ENCODE measurements at places on chromosomes 2 and 18.

DNA sequence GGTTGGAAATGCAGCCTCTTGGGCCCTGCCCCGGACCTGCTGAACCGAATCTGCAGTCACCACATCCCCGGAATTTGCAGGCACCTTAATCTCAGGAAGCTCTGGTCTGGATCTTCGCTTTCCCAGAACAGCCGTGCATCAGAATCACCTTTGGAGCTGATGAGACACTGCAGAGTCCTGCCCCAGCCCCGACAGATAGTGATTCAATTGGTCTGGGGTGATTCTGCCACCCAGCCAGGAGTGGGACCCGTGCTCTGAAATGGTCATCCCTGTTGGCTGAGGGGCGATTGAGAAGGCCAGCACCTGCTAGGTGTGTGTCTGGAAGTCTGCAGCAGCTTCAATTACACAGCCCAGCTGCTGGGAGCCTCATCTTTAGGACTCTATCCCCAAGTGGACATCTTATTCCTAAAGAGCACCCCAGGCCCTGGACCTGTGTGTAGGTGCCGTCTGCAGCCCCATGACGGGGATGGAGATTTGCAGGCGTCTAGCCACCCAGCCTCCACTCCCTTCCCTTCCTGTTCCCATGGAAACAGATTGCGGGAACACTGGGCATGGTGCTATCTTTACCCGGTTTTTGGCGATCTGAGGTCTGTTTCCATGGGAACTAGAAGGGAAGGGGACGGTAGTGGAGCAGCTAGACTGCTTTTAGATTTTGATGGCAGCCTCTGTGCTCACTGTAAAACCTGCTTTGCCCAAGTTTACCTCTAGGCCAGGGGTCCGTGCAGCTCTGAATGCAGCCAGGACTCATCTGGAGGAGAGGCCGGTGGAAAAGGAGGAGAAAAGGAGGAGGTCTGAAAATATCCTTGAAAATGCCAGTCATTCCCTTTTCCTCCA lies 156.1 kb downstream of the LDLRAD4 start:
- no peak for DNase-seq

- DNase-seq: no peak
These were observed 49.7 kb upstream of the CD28 start for GRCh38 chr2:203656522-203657287.

GRCh38 chr18:79546781-79547272 lies 132.8 kb upstream of the CTDP1 start:
- DNase-seq: no peak

- no peak for DNase-seq
These were observed 42.3 kb downstream of the FSIP2 start for GRCh38 chr2:185780890-185781289.

DNA sequence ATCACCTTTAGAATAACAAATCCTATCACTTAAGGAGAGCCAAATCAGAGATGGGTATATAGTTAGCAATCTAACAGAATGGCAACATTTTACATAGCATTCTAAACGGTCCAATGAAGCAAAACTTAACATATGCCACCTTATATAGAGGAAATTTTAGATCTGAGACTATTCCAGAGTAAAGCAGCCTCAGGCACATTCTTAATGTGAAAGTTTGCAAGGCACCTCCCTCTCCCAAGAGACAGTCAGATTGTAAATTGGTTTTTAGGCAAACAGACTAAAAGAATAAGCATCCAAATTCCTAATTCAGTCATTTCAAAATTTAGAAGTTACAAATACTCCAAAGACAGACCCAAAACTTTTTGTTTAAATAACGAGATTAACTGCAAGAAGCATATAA lies 292.9 kb downstream of the STK39 start:
- DNase-seq: no peak

DNA sequence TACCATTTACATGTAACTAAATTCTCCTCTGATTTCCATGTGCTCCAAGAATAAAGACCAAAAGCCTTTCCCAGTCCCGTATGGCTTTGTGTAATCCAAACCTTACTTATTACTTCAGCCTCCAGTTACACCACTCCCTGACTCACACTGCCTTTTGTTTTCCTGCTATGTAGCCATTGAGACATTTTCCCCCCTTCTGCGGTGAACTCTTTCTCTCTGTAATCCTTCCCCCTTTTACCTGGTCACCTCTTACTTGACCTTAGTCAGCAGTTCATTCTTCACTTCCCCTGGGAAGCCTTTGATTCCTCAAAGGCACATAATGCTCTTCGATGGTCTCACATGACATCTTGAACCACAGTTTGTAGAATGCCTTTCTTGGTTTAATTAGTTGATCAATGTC lies 256.0 kb upstream of the FANCL start:
- no peak for DNase-seq

GRCh38 chr2:54038835-54039234 lies 68.0 kb upstream of the PSME4 start:
- no peak for DNase-seq

DNA sequence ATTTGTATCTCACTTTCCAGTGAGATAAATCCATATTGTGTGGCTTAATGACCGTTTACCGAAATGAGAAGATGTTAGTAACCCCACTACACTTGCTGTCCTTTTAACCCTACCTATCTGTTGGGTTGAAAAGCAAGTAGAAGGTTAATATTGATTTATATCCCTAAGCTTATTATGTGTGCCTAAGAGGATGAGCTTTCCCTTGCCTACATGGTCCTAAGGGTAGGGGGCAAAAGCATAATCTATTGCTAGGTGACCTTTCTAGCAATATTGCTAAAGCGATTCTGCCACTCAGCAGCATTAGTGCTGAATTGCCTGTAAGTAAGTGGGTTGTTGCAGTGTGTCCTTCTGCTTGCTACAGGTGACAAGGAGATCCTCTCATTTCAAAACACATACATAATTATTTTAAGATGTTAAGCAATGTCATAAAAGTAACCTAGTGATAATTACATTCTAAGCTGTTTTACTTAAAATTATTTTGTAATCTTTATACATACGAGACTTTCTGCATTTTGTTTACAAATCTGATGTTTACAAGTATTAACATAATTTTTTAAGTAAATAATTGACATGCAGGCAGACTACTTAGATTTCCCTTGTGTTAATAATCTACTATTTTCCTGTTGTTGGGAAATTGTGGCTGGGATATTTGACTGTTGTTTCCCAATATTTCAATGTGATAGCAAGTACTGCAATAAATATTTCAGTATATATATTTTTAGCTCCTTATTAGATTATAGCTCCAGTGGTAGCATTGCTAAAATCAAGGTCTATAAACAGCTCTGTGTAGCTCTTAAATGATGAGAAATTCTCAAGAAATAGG lies 49.1 kb upstream of the CABYR start:
- no peak for DNase-seq

DNA sequence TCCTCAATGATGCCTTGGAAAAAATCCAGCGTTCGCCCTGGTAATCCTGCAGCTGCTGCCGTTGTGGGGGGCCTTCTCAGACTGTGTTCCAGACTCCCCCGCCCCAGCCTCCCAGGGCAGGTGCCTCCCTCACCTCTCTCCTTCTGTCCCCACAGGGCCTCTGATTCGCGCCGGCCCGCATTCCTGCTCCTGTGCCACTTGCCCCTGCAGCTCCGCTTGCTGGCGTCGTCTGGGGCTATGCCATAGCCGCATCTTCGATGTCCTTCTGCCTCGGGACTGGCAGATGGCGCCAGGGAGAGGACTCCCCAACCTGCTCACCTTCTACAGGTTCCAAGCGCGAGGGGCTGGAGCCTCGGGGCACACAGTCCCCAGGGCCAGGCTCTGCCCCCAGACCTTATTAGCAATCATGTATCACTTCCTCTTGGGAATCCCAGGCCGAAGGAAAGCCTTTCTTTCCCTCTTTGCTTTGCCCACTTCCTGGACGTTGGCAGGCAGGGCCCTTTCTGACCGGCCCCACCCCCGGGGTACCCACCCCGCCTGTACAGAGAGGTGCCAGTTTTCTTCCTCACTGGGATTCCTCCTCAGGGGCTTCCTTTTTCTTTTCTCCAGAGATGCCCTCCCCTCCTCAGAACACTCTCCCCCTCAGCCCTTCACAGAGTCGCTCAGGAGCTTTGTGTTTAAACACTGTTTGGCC lies 4.4 kb downstream of the SPATA3 start:
- no peak for DNase-seq

DNA sequence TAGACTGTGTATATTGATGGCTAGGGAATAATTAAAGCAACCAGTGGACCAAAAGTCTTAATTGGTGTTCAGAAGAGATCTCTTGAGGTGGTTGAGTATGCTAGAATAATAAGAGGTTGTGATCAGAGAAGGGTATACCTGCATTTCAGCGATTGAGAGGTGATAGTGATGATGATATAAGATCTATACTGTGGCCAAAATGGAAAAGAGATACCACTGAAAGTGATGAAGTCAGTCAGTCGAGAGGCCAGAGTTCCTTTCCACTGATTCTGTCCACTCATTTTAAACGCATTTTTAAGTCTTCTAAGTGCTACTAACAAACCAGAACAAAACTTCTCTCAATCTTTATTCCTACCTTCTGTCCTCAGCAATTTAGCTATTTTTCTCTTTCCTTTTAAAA lies 32.9 kb downstream of the ACTR3 start:
- DNase-seq: no peak

- DNase-seq: no peak
These were observed 331.6 kb downstream of the KCNS3 start for GRCh38 chr2:18209934-18210639.

DNA sequence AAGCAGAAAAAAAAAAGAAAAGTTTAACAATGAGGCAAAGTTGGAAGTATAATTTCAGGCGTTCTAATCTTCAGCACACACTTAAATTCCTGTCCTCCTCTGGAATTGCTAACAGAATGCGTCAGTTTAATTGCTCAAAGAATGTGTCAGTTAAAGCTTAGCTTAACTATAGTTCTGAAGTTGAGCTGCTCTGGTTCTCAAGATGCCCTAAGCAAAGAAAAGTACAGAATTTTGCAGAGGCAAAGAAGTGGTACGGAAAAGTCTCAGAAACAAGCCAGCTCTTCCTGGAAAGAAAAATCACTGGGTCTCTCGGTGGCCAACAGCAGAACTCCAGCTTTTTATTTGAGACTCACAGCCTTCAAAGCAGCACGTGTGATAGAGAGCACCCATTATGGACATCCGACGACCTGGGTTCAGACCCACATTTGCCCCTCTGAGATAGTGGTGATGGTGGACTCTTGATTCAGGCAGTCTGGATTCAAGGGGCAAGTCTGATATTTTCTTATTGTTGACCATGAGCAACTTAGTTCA lies 22.2 kb upstream of the MYO3B start:
- no peak for DNase-seq

DNA sequence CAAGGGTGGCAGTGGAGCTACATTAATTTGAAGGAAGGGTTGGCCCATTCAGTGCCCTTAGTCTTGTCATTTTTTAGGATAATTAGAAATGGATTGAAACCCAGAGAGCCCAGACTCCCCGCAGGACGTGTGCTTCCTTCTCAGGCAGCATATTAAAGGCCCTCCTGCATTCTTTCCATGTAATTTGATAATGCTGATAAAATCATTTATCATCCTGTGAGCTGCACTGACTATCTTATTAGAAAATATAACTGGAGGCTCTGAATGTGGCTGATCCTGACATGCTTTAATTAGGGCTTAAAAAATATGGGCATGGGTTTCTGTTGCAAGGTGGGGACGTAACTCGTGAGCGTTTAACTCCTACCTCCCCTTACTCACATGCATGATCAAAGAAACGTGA lies 148.1 kb downstream of the ACKR3 start:
- DNase-seq: no peak

GRCh38 chr2:229660951-229661350 lies 53.4 kb downstream of the DNER start:
- no peak for DNase-seq

- no peak for DNase-seq
These were observed 6.4 kb upstream of the GEMIN6 start for GRCh38 chr2:38771632-38772031.

- no peak for DNase-seq
These were observed 7.7 kb upstream of the SLC35F6 start for GRCh38 chr2:26756337-26756736.

DNA sequence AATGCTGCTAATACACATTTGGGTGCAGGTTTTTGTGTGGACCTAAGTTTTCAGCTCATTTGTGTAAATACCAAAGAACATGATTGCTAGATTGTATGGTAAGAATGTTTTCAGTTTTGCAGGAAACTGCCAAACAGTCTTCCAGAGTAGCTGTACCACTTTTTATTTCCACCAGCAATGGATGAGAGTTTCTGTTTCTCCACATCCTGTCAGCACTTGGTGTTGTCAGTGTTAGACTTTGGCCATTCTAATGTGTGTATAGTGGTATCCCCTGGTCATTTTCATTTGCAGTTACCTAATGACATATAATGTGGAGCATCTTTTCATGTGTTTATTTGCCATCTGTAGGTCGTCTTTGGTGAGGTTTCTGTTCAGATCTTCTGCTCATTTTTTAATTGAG lies 336.4 kb downstream of the GBX2 start:
- no peak for DNase-seq

- no peak for DNase-seq
These were observed at the start of gene FRZB for GRCh38 chr2:182866461-182867406. Gene FRZB (minus strand): TSS chr2:182866637. CDS start chr2:182866552, 85 bp downstream.

DNA sequence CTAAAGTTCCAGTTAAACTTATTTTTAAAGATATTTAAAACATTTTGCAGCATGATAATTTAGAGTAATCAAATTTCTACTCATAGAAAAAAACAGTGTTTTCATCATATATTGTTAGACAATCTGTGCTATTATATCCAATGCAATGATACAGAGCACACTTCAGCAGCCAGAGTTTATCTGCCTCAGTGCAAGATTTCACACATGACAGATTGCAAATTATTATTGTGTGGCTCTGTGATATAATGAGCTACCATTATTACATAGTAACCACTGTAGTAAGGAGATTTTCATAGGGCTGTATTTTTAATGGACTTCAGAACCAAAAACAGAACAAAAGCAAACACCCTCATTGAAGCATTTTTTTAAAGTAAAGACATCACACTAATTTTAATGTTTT lies 762.4 kb downstream of the DSC3 start:
- no peak for DNase-seq

- no peak for DNase-seq
These were observed 132.8 kb downstream of the ARHGAP15 start for GRCh38 chr2:143261986-143262385.

- no peak for DNase-seq
These were observed 51.0 kb upstream of the CYP26B1 start for GRCh38 chr2:72198532-72199241.

- no peak for DNase-seq
These were observed 14.5 kb downstream of the SLC40A1 start for GRCh38 chr2:189566046-189566445.

GRCh38 chr2:197073270-197073669 lies 146.8 kb upstream of the PGAP1 start:
- no peak for DNase-seq

DNA sequence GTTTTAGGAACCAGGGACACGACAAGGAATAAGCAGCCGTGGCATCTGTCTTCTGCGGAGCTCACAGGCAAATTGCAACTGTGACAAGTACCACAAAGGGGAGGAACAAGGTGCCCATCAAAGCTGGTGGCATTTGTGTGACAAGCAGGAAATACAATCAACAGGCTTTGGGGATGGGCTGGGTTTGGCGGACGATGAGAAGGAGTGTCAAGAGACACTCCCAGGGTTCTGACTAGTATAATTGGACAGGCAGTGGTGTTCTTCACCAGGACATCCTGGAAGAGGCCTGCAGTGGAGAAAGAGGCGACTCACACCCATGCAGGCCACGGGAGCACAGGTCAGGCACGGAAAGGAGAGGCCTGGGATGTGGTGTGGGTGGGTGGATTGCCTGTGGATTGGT lies 14.2 kb upstream of the SPATA3 start:
- DNase-seq: no peak

- DNase-seq: no peak
These were observed 1438.1 kb downstream of the DPP10 start for GRCh38 chr2:115880558-115880957.
